CD4-positive, alpha-beta T cell (primary cell): ENCODE measurements at places on chromosomes 1 and 21.
A peak's percentile ranks its signal among the peaks of the same experiment; 100 is the strongest.

- no peak for DNase-seq
These were observed 95.5 kb upstream of the CD34 start for GRCh38 chr1:208006258-208006920.

- DNase-seq, result no peak
These were observed 107.4 kb upstream of the SERBP1 start for GRCh38 chr1:67537667-67538018.

GRCh38 chr1:44236490-44237272 lies 23.4 kb downstream of the DMAP1 start:
- DNase-seq, result no peak

DNA sequence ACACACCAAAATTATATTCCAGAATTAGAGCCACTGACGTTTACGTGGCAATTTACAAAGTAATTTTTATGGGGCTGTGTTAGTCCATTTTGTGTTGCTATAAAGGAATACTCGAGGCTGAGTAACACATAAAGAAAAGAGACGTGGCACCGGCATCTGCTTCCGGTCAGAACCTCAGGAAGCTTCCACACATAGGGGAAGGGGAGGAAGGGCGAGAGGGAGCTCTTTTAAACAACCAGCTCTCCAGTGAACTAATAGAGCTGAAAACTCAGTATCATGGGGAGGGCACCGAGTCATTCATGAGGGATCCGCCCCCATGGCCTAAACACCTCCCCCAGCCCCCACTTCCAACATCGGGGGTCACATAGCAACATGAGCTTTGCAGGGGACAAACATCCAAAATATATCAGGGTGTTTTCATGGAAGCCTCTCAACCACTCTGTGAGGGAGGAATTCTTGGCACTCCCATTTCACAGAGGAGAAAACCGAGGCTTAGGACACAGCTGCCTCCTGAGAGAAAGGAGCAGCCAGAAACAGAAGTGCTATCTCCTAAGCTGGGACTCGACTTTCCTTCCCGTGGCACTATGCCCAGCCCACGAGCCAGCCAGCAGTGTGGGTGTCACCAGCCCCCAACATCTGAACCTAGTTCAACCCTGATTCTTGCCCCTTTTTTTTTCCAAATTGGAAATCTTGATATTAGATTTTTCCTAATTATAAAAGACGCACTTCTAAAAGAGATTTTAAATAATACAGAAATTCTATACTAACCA lies 29.2 kb downstream of the MIS18A start:
- DNase-seq, result no peak

DNA sequence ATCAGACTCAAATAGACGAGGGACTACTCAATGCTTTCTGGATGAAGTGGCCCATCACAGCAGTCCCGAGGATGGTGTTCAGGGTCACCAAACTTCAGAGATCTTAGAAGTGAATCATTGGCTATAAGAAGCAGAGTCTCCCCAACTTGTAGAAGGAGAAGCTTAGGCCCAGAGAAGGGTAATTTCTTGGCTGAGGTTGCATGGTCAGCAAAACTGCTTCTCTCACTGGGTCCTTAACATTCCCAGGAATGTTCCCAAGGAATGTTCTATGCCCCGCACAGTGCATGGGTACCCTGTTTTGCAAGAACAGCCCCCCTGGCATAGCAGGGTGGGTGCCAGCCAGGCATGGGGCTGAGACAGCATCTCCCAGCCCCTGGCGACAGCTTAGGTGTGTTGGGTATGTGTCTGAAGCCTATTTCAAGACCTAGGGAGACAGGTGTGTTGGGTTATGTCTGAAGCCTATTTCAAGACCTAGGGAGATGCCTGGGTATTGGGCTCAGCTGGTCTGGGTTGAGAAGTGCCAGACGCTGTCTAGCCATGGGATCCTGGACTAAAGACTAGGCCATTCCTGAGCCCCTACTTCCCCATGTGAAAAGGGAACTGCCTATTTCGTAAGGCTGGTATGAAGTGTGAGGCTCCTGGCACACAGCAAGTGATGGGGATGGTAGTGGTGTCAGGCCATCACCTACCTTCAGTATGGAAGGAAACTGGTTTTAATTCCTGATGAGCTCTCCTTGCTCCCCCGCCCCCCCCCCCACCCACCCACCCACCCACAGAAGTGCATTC lies 26.1 kb downstream of the PADI6 start:
- no peak for DNase-seq

DNA sequence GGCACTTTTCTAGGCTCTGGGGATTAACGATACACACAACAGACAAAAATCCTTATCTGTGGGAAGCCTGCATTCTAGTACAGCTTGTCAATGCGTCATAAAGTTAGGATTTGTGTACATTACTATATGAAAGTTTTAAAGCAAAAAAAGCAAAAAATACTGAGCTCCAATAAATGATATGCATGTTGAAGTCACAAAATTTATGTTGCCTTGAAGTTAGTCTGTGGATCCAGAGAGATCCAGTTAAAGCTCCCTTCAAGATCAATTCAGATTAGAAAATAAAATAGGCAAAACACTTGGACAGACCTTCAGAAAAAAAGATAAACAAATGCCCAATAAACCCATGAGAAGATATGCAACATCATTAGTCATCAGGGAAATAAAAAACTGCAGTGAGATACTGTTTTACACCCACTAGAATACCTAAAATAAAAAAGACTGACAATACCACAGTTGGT lies 33.1 kb upstream of the KCNQ4 start:
- no peak for DNase-seq

- no peak for DNase-seq
These were observed 19.0 kb upstream of the PIGV start for GRCh38 chr1:26768755-26769154.

- no peak for DNase-seq
These were observed 74.1 kb downstream of the GALNT2 start for GRCh38 chr1:230141021-230141648.

- no peak for DNase-seq
These were observed 121.1 kb upstream of the SYT6 start for GRCh38 chr1:114274621-114275317.

GRCh38 chr1:22557341-22557950 lies 5.8 kb upstream of the EPHA8 start:
- DNase-seq, result no peak

- DNase-seq, result no peak
These were observed 25.7 kb upstream of the DEGS1 start for GRCh38 chr1:224157316-224157715.

GRCh38 chr1:100760511-100760910 lies 41.0 kb downstream of the VCAM1 start:
- no peak for DNase-seq

GRCh38 chr1:245086389-245086969 lies 68.3 kb upstream of the KIF26B start:
- no peak for DNase-seq

- DNase-seq, result no peak
These were observed 211.4 kb upstream of the NRIP1 start for GRCh38 chr21:15276243-15276642.

- DNase-seq, result peak; percentile 7
These were observed 190.1 kb downstream of the HLX start for GRCh38 chr1:221069178-221069903.

DNA sequence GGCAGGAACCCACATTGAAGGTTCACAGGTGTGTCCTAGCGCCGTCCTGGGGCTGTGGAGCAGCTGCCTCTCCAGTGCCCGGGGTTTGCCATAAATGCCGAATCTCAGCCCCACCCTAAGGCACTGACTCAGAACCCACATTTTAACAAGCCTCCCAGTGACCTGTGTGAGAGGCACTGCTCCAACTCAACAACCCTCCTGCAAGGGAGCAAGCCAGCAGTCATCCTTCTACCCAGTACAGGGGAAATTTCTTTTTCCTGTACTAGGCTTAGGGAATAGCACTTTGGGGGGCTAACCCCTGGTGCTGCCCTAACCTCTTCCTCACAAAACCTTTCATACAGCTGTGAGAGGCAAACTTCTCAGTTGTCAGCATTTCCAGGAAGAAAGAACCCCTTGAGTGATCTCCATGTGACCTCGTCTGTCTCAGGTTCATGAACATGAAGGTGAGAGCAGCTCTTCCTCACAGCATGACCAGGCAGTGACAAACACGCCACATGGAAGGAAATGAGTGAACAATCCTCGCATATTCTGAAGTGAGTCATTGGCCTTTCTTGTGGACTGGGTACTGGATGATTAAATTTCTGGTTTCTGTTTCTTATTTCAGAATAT lies 11.4 kb upstream of the BCAR3 start:
- DNase-seq, result peak; percentile 55

- no peak for DNase-seq
These were observed 62.6 kb downstream of the SPAG17 start for GRCh38 chr1:118122234-118123004.

DNA sequence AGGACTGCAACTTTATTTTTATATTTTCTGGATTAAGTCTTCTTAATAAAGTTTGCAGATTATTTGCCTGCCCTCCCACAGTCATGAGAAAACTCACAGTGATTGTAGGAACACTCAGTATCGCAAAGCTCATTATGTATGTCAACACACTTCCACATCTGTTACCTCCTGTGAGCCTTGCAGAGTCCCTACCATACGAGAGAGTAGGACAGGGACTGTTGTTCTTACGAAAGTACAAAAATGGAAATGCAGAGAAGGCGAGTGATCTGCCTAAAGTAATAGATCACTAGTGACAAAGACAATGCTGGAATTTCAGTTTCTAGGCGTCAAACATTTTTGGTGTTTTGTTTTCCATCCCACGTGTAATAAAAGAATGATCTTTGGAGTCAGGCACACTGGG lies 131.7 kb downstream of the SYT2 start:
- no peak for DNase-seq
